ENCODE measurements at places on chromosomes 16 and 17.

DNA sequence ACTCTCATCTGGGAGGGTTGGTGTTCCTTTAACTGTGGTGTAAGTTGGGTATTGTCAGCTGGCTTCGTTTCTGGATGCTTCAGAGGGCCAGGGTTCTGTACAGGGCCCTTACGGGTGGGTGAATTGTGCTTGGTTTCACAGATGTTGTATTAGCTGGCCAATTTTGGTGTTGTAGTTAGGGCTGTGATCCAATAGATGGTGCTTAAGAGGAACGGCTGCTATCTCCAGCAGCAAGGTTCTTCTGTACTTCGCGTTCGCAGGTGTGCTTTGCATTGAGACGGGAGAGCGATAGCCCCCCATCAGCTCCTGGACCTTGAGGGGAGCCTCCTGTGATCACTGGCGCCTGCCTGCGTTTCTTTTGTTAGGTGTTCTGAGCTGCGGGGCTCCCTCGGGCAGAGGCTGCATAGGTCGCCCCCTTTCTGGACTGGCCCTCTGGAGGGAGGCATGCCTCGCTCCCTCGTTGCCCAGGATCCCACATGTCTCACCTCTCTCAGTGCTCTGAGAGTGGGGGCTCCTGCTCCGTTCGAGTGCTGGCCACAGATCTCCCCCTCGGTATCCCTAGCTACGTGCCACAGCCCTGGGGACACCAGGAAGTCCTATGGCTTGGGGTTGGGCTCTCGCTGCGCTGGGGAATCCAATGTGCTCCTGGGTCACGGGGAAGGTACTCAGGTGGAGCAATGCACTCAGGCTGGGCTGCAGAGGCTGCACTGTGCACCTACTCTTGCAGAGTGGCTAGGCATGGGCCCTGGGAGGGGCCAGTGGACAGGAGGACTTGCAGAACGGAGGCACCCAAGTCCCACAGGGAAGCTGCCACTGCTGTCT is 837 bp upstream of the PRDM7 start:
- no peak for DNase-seq

GRCh38 chr17:81419319-81419885 is 24.1 kb downstream of the BAHCC1 start:
- DNase-seq: peak; percentile 93

DNA sequence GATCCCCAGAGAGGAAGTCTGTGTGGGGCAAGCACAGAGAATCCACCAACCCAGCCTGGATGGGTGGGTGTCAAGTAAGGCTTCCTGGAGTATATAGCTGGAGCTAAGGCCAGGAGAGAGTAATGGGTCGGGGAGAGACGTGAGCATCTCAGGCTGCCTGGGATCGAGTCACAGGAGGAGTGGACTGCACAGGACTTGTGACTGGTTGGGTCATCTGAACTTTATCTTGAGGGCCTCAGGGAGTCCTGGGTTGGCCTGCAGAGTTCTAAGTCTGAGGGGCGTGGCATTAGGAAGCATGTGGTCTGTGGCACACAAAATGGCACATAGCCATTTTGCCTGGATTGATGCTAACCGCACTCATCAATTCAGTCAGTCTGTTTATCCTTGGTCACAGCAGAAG is 1.5 kb downstream of the PLA2G15 start:
- no peak for DNase-seq

GRCh38 chr16:14187517-14188338 is 116.6 kb downstream of the MRTFB start:
- DNase-seq: no peak

GRCh38 chr17:82888583-82889495 is 49.0 kb upstream of the ZNF750 start:
- no peak for DNase-seq

DNA sequence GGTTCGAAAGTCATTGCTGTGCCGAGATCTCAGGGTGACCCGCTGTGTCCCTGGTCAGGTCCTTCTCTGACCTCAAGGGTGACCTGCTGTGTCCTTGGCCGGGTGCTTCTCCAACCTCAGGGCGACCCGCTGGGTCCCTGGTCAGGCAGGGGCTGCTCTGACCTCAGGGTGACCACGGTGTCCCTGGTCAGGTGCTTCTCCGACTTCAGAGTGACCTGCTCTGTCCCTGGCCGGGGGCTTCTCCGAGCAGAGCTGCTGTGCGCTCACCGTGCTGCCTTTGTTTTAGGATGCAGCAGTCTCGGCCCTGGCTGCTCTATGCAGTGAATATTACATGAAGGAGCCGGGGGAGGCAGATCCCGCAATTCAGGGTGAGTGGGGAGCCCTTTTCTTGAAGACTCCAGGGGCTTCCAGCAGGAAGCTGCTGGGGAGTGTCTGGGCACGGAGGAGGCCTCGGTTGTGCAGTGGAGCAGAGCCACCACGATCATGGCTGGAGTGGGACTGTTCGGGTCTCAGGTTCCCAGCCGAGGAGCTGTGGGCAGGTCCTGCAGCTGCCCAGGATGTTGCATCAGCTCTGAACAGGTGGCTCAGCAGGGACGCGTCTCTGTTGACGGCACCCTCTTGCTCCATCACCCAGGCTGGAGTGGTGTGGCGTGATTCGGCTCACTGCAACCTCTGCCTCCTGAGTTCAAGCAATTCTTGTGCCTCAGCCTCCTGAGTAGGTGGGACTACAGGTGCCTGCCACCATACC is 83.7 kb upstream of the ZNF750 start:
- no peak for DNase-seq

- no peak for DNase-seq
These were observed 6.8 kb upstream of the ATP2C2 start for GRCh38 chr16:84361546-84361945.

DNA sequence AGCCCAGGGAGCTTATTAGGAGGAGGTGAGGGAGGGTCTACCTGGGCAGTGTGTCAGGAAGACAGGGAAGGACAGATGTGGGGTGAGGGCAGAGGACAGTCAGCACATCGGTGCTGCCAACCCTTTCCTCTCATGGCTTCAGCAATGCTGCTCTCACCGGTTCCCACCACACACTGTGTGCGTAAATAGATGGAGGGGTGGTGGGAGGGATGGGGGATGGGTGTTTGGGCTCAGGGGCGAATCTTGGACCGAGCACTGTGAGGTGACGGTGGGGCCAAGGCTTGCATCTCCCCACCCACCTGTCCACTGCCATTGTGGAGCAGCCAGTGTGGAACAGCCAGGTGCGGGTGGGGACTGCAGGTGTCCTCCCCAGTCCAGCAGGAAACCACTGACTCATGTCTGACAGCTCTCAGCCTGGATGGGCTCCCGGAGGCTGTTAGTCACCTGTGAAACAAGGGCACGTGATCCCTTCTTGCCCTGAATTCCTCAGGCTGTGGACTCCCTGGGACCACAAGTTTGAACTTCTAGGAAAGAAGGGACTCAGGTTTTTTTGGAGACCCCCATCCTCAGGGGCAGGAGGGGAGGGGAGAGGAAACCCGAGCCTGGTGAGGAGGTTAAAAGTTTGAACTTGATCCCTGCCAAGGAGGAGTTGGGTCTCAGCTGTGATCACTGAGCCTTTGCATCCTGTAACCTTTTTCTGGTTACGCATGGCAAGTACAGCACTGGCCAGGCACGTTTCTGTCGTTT is 42.7 kb upstream of the SMPD3 start:
- DNase-seq: peak; percentile 89

- no peak for DNase-seq
These were observed 394 bp upstream of the CPD start for GRCh38 chr17:30378241-30378824.

GRCh38 chr17:9669551-9670008 is 24.3 kb downstream of the USP43 start:
- peak; percentile 91 for DNase-seq

DNA sequence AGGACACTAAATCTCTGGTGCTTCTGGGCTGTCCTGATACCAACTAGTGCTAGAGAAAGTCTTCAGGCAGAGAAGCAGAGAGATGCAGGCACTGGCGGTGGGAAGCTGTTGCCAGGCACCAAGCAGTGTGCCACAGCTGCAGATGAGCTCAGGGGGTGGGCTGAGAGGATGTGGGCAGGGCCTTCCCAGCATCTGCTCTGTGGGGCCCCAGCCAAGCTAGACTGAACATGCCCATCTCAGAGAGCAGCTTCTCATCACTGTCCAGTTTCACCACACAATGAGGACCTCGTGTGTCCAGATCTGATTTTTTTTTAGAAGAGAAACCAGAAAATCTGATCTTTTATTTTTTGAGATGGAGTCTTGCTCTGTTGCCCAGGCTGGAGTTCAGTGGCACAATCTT is 17.1 kb downstream of the PSKH1 start:
- DNase-seq: no peak

DNA sequence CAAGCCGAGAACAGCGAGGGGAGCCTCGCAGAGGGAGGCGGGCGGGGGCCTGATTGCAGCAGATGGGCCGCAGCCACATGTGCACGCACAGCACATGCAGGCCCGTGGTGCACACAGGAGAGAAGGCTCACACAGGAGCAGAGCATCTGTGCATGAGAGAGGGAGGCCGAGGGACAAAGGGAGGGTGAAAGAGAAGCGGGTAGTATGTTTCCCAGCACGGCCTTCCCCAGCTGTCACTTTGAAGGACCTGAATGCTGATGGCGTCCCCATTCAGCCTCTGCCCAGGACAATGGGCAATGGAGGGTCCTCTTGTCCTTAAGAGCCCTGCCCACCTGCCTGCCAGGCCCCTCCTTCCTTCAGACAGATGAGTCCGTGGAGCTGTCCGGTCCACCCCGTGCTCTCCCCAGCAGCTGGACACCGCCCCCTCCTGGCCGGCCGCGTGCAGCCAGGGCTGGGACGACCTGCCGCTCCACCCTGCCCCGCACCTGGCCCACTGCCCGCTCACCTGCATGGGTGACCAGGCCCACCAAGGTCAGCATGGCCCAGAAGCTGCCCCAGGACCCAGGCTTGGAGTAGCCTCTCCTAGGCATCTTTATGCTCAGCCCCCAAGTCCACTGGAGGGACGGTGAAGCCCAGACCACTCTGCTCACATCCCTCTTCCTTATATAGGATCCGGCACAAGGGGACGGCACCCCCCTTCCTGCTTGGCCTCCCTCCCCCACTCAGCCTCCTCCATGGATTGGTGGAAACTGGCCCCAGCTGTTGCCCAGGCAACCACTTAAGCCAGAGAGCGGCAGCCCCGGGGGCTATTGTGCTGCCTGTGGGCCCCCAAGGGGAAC is at the start of gene BTBD17:
Gene BTBD17, minus strand, starts transcription at position 639 of the 839 bp plus-strand sequence. Its CDS starts 49 bp downstream, at position 590.
- DNase-seq: peak; percentile 92

DNA sequence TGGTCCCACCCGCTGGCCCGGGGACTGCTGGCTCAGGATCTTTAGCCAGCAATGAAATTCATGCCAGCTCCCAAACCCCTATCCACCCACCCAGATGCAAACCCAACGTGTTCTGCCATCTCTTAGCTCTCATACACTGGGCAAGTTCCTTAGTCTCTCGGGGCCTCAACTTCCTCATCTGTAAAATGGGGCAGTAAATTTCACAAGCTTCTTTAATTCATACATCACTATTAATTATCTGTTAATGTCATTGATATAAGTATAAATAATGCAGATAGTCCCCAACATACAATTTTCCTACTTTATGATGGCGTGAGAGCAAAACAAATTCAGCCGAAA is 398.7 kb downstream of the SOX9 start:
- no peak for DNase-seq

- DNase-seq: no peak
These were observed 1.0 kb downstream of the ANTKMT start for GRCh38 chr16:721765-722540.
